ENCODE measurements at places on chromosomes 6 and 20.

DNA sequence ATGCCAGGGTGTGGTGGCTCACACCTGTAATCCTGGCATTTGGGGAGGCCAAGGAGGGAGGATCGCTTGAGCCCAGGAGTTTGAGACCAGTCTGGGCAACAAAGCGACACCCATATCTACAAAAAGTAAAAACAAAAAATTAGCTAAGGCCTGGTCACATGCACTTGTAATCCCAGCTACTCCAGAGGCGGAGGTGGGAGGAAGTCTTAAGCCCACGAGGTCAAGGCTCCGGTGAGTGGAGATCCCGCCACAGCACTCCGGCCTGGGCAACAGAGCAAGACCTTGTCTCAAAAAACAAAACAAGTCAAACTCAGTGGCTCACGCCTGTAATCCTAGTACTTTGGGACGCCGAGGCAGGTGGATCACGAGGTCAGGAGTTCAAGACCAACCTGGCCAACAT is 35.6 kb downstream of the SRSF3 start:
- DNase-seq, result no peak

DNA sequence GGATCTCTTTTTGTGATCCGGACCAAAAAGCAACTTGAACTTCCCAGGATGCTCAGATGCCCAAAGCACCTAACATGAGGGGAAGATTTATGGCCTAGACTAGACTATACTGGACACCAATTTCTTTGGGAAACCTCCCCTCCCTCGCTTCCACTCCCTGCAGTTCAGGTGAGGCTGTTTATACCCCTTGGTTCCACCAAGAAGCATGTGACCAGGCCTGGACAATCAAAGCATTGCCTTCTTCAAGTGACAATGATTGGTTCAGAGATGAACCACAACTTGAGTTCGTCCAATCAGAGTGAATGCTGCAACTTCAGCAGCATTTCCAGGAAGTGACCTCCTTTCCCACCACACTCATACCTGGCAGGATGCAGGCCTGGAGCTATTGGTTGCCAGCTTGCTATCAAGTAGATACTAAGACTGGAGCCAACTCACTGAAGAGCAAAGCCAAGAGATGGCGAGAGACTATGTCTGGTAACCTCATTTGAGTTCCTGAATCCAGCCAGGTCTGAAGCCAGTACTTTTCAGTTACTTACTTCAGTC is 45.6 kb upstream of the SLC9A8 start:
- DNase-seq, result no peak

DNA sequence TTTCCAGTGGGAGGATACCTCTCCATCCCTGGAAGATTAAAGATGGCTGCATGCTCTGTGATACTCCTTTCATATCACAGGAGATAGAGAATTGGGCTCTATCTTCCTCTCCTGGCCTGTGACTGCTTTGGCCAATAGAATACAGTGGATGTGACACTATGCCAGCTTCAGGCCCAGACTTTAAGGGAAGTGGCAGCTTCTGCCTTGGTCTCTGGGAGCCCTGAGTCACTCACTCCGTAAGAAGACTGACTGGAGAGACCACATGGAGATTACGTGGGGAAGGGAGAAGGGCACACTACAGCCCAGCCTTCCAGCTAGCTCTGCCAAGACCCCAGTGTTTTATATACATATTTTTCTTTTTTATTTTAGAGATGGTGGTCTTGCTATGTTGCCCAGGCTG is 10.4 kb upstream of the MMP9 start:
- no peak for DNase-seq

GRCh38 chr6:119677384-119677783 is 327.8 kb upstream of the MAN1A1 start:
- no peak for DNase-seq

DNA sequence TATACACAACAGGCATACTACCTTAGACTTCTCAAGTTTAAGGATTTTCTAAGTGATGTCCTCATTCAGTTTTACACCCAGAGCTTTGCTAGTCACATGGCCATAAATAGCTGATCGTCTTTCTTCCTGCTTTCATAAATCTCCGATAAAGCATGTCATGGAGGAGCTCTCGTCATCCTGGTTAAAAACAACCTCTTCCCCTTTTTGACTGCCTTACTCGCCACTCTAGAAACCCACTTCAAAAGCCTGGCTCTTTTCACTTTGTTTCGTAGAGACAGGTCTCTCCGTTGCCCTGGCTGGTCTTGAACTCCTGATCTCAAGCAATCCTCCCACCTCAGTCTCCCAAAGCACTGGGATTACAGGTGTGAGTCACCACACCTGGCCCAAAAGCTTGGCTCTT is 67.0 kb upstream of the SMIM29 start:
- no peak for DNase-seq

GRCh38 chr6:150841697-150842096 is 23.8 kb upstream of the MTHFD1L start:
- no peak for DNase-seq

- no peak for DNase-seq
These were observed 42.4 kb upstream of the DDR1 start for GRCh38 chr6:30841644-30842504.

DNA sequence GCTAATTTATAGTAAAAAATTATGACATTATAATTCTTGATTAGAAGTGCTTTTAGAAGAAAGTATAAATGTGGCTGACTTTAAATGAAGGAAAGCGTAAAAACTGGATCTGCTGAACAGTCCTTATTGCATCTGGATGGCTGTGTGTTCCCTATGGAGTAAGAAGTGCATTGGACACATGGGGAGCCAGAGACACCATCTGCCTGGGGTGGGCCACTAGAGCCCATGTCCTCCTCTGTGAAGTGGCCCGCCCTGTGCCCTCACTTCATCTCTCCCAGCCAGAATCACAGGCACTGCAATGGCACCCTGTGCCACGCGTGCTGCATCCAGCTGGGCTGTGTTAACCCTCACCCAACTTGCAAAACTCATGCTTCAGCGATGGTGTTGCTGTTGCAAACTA is 13.2 kb upstream of the SFT2D1 start:
- DNase-seq, result no peak

- DNase-seq, result no peak
These were observed 91.8 kb upstream of the CNKSR3 start for GRCh38 chr6:154602296-154602695.

DNA sequence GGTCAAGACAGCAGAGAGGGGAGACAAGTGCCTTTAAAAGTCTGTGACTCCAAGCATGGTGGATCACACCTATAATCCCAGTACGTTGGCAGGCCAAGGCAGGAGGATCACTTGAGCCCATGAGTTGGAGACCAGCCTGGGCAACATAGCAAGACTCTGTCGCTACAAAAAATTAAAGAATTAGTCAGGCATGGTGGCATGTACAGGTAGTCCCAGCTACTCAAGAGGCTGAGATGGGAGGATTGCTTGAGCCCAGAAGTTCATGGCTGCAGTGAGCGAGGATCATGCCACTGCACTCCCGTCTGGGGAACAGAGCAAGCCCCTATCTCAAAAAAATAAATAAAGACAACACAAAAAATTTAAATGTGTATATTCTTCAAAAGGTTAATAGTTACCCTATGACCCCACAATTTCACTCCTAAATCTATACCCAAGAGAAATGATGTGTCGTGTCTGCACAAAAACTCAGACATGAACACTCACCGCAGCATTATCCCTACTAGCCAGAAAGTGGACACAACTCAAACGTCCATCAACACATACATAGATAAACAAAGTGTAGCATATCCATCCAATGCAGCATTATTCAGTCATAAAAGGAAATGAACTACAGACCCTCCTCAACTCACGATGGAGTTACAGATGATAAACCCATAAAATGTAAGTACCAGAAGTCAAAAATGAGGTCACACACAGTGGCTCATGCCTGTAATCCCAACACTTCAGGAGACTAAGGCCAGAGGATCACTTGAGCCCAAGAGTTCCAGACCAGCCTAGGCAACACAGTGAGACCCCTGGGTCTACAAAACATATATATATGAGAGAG is 23.9 kb downstream of the ZMYND8 start:
- DNase-seq, result no peak

- DNase-seq, result no peak
These were observed 4.3 kb downstream of the CEBPB start for GRCh38 chr20:50194831-50195523.

- no peak for DNase-seq
These were observed 37.2 kb upstream of the IL20RA start for GRCh38 chr6:137081997-137082396.

All from stimulated activated CD8-positive, alpha-beta memory T cell treated with anti-CD3 and anti-CD28 coated beads, Interleukin-4, amount 100 ng/mL, for 24 hours (primary cell).